HepG2 (cell line): ENCODE measurements at places on chromosomes 5 and 9. TPM values are rescaled to one million over a fixed set of nuclear protein-coding genes. Genes with fewer than 3 reads are reported as not detected.

DNA sequence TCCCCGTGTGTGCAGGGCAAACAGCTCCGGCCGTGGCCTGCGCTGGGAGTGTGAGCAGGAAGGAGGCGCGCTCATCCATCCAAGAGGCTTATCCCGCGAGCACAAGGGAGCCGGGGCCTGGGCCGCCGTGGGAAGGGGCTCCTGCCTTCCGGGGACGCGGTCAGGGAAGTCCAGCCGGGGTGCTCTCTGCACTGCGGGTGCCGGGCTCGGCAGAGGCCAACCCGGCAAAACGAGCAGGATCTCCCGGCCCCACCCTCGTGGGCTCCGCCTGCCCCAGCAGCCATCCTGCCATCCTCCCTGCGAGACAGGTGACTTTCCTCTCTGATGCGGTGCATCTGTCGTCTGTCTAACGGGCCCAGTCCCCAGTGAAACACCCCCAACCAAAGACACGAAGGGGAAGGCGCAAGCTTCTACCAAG lies 244.2 kb downstream of the AUH start:
- DNase-seq, result no peak
- peaks cover 24% of the 10 kb centered on the region for H3K4me1 ChIP-seq
- H3K27ac ChIP-seq, result no peak overlapping the region
- H3K36me3 ChIP-seq, result no peaks in the 10 kb centered on the region
- no peaks in the 10 kb centered on the region for H3K27me3 ChIP-seq

DNA sequence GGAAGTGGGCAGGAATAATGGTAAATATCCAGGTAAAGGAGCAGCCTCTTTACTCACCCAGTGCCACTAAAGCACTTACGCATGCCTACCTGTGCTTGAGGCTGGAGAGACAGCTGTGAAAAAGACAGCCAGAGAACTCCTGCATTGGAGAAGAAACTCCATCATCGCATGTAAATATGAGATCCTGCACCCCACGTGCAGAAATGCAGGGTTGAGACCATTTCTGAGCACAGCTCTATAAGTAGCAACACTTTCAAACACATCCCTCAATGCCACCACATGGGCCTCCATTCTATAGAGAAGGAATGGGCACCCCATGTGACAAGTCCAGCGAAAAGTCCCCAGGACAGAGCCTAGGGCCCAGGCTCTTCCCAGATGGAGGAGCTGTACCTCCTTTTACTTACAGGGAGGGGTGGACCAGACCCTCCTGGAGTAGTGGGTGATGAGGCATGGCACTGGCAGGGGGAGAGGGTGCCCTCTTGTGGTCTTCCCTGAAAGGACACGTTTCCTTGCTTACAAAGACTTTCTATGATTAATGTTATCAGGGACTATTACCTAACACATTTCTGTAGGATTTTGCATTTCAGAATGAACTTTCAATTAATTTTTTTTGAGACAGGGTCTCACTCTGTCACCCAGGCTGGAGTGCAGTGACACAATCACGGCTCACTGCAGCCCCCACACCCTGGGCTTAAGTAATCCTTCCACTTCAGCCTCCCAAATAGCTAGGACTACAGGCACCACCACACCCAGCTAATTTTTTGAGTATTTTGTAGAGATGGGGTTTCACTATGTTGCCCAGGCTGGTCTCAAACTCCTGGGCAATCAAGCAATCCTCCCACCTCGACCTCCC lies 55.3 kb upstream of the IL17B start:
- peaks cover 77% of the 10 kb centered on the region for H3K4me1 ChIP-seq
- H3K36me3 ChIP-seq, result no peaks in the 10 kb centered on the region
- DNase-seq, result no peak
- peaks cover 4% of the 10 kb centered on the region; the same call in 1 of the 3 replicates for H3K27me3 ChIP-seq
- no peak overlapping the region for H3K27ac ChIP-seq
- H3K4me3 ChIP-seq, result no peak overlapping the region

PCDHB9 gene
- 0.18 TPM in 1 of 2 replicates, not detected in the other for total RNA-seq

CORO2A gene
- total RNA-seq, result 14.4 and 19.8 TPM in 2 replicates

DNA sequence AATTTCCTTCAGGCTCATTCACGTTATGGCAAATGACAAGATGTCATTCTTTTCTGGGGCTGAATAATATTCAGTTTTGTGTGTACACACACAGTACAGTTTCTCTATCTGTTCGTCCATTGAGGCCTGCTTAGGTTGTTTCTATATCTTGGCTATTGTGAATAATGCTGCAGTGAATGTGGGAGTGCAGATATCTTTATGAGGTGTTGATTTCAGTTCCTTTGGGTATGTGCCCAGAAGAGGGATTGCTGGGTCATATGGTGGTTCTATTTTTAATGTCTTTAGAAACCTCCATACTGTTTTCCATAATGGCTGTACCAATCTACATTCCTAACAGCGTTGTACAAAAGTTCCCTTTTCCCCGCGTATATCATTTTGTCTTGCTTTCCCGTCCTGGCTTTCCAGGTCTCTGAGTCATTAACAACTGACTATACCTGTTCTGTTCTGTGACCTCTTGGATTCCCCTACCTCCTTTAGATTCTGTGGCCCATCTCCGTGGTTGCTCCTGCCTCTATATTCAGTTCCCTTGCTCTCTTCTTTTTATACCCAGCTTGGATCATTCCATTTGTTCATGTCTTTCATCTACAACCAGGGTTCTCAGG lies 6.8 kb downstream of the SNX30 start:
- no peak for DNase-seq
- no peak overlapping the region for H3K27ac ChIP-seq
- H3K4me1 ChIP-seq, result peaks cover 44% of the 10 kb centered on the region

- no peaks in the 10 kb centered on the region for H3K36me3 ChIP-seq
- no peaks in the 10 kb centered on the region for H3K4me1 ChIP-seq
- DNase-seq, result no peak
- H3K27ac ChIP-seq, result no peak overlapping the region
These were observed 21.0 kb upstream of the GSN start for GRCh38 chr9:121246821-121247561.

DNA sequence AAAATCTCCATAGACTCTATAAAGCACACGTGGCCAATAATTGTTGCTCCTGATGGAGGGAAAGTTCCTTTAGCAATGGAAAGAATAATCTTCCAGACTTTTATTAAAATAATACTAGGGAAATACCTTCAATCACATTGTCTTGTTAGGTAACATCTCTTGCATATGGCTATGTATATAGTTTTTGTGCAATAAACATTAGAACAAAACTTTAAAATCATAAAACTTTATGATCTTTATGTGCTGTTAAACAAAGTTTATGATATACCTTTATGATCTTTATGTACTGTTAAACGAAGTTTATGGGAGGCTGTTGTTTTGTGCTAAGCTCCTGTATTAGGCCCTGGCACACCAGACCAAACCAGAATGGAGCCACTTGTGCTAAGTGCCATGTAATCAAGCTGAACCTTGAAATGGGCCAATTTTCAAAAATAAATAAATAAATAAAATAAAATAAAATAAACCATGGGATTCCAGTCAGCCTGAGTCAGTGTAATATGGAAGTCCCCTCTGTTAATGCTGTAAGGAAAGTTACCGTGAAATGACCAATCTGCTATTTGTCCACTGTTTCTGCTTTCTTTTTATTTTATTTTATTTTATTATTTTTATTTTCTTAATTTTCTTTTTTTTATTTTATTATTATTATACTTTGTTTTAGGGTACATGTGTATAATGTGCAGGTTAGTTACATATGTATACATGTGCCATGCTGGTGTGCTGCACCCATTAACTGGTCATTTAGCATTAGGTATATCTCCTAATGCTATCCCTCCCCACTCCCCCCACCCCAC lies 431.3 kb downstream of the SPATA31D1 start:
- no peaks in the 10 kb centered on the region for H3K4me1 ChIP-seq
- H3K36me3 ChIP-seq, result no peaks in the 10 kb centered on the region
- H3K27ac ChIP-seq, result no peak overlapping the region
- H3K4me3 ChIP-seq, result no peak overlapping the region
